ENCODE measurements at places on chromosomes 7 and 10.

GRCh38 chr7:110442381-110442837, 648.5 kb upstream of the LRRN3 start:
- no peak for DNase-seq

DNA sequence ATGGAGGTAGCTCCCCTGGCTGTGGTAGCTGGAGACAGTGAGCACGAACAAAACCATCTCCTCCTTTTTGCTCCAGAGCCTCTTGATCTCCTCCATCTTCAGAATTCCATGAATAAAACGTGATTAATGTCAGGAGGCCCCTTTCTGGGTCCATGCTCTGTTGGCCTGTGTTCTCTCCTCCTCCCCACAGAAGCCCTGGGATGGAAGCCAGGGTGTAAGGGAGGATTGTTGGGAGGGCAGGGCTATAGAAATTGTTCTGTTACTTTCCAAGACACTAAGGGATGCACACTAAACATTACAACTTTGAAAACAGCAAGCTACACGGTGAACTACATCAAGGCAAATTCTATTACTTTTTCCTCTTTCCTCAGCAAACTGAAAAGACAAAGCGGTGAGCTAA, 96.3 kb downstream of the RNF216 start:
- DNase-seq, result no peak

DNA sequence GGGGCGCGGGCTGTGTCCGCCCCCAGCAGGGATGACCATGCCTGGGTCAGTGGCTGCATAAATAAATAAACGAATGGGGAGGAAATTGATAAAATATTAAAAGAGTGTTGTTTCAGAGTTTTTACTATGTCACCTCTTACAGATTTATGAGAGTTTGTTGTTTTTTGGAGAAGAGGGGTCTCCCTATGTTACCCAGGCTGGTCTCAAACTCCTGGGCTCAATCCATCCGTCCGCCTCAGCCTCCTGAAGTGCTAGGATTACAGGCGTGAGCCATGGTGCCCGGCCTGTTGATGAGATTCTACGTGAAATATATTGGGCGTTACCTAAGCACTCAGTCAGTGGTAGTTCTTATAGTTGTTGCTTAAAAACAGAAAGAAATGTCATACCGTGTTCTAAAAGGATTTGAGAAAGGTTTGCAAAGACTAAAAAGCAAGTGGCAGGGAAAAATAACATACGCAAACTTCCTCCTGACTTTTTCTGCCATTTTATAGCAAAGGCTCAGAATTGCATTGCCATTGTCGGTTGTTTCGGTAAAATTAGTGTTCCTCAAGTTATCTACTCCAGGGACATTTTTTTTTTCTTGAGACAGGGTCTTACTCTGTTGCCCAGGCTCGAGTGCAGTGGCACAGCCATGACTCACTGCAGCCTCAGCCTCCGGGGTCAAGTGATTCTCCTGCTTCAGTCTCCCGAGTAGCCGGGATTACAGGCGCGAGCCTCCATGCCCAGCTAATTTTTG, 39.5 kb upstream of the FOXK1 start:
- no peak for DNase-seq

DNA sequence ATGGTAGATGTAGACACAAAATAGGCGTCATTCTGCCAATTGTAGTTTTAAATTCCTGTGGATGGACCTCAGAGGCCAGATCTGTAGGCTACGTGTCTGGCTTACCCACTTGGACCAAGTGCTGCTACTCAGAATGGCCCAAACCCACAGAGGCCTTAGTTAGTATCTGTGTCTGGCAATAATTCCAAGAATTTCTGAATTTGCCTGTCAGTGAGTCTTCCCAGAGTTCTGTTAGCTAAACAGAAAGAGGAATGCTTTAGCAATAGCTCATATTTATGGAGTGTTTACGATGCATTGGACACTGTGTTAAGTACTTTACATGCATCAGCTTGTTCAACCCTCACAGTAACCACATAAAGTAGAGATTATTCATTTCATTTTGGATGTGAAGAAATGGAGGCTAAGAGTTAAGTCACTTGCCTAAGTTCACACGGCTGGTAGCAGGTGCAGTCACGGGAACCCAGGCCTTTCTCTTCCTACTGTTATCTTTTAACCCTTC, 231.8 kb downstream of the PTEN start:
- no peak for DNase-seq

DNA sequence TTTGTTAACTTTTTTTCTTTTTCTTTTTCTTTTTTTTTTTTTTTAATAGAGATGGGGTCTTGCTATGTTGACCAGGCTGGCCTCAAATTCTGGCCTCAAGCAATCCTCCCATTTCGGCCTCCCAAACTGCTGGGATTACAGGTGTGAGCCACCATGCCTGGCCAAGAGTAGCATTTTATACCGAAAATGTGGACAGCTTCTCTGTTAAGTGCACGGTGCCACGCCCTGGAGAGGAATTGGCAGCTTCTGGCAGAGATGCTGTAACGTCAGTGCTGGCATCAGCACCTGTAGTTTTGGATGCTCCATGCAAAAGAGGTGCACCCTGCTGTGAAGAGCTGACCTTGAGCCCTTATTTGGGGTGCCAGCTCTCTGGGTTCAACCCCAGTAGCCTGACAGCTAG, 18.2 kb downstream of the IL15RA start:
- DNase-seq, result no peak

DNA sequence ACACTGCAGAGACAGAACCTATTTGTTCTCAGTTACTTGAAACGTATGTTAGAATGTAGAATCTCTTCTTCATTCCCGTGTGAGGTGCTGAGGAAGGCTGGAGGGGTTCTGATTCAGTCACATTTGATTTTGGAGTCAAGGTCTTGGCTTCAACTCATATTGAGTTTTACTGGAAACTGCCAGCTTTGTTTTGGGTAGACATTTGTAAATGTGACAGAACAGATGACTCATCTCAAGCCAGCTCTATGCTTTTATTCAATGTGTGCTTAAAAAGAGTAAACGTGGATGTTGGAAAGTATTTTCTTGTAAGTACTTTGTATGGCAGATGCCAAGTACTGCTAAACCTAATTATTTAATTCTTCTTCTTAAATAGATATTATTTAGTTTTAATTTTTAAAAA, 780.8 kb upstream of the C7orf33 start:
- no peak for DNase-seq

DNA sequence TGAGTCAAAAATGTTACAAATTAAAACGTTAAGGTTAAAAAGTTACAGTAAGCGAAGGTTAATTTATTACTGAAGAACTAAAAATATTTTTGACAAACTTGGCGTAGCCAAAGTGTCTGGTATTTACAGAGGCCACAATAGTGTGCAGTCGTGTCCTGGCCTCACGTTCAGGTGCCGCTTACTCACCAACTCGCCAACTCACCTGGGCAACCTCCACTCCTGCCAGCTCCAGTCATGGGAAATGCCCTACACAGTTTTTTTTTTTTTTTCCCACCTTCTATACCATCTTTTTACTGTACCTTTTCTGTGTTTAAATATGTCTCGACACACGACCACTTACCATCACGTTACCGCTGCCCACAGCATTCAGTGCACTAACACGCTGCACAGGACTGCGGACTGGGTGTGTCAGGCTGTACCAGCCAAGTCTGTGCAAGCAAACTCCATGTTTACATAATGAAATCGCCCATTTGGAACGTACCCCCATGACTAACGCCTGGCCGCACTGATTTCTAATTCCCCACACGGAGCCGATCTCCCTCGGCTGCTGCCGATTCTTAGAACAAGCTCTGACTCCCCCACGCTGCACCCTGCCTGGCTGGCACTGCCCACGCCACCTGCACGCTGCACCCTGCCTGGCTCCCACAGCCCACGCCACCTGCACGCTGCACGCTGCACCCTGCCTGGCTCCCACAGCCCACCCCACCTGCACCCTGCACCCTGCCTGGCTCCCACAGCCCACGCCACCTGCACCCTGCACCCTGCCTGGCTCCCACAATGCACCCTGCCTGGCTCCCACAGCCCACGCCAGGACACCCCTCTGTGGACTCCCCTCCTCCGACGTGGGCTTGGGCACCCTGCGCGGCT, 203.1 kb downstream of the ZMYND11 start:
- no peak for DNase-seq

- no peak for DNase-seq
These were observed 7.8 kb upstream of the CCNY start for GRCh38 chr10:35328404-35329037.

DNA sequence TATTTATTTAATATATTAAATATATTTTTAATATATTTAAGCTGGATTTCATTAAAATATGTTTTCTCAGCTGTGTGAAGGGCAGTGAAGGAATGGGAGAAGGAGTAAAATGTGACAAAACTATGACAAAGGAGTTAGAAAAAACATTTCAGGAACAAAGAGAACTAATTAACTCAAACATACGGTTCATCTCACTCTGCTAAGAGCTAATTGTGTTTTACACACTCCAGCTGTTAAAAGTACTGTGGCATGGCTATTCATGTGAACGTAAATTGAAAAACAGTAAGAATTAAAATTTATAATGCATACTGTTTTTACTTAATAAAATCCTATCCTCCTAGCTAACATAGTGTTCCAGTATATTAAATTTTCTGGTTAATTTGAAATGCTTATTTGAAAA, 262.5 kb upstream of the GNAI1 start:
- no peak for DNase-seq

- no peak for DNase-seq
These were observed 23.8 kb downstream of the PFKP start for GRCh38 chr10:3090914-3091787.

GRCh38 chr7:17408904-17409290, 110.4 kb downstream of the AHR start:
- no peak for DNase-seq

DNA sequence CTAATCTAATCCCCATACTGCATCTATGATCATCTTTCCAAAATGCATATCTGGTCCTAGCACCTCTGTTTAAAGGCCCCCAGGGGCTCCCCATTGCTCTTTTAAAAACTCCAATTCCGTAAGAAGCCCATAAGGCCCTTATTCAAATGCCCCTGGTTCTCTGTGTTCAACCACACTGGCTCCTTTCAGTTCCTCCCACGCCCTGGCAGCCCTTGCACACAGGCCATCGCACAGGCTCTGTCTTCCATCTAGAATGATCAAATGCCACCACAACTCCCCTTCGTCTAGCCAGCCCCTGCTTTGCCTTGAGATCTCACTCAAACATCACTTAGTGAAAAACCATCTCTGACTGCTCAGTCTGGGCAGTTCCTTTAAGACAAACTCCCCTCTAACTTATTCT, 112.9 kb upstream of the LYZL2 start:
- DNase-seq, result no peak
